ENCODE measurements at places on chromosomes 6 and 20. TPM values are rescaled to one million over a fixed set of nuclear protein-coding genes. Genes with fewer than 3 reads are reported as not detected.

Gene OR12D3
- not detected for total RNA-seq

GRCh38 chr6:148495029-148495428 is 152.4 kb downstream of the SASH1 start:
- DNase-seq, result no peak

Gene DYNLRB1
- 144 TPM for total RNA-seq

Gene BHLHE23
- total RNA-seq, result not detected

DNA sequence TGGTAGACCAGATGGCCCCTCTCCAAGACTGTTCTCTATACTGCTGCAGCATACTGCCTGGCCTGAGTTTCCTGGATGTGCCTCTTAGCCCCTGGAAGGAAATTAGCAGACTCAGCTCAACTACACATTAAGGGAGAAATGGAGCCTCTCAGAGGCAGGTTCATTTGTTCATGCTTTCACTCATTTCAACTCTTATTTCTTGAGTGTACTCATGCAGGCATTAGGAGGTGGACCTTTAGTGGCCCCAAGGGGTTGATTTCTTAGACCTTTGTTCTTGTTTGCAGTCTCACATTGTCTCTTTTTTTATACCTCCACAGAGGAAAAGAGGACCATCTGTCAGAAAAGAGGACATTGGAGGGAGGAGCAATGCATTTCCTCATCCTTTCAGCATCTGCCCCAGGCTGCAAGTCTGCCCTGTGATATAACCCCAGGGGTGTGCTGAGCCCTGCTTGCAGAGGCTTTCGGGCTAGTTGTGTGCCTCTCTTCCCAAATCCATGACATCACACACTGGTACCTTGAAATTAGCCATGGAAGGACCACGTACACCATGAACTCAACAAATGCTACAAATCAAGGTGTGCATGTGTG is 456.2 kb downstream of the CD83 start:
- no peak for DNase-seq

- DNase-seq, result no peak
These were observed 21.2 kb upstream of the APMAP start for GRCh38 chr20:25013478-25014380.

All from fibroblast of the aortic adventitia (primary cell).